ENCODE measurements at places on chromosomes 2 and 18.

- DNase-seq, result no peak
These were observed 94.1 kb downstream of the SH3YL1 start for GRCh38 chr2:169741-170140.

- DNase-seq, result no peak
These were observed 594.2 kb upstream of the NXPH2 start for GRCh38 chr2:139374296-139374850.

DNA sequence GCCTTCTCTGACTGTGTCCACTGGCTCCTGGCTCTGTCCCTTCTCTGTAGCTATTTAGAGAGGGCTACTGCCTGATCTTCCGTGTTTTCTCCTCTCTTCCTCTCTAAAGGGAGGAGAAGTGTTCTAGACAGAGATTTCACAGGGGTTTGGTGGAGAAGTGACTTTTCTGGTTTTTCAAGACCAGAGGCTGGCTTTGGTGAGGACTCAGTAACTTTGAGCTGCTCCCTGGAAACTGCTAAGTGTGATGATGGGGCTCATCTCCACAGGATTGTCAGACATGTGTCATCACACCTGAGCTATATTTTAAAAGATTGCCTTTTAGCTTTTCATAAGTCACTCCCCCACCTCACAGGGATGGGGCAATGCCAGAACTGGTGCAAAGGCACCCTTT, 6.2 kb downstream of the MAL start:
- DNase-seq, result no peak

- DNase-seq, result no peak
These were observed 24.2 kb upstream of the TANK start for GRCh38 chr2:161135951-161136593.

DNA sequence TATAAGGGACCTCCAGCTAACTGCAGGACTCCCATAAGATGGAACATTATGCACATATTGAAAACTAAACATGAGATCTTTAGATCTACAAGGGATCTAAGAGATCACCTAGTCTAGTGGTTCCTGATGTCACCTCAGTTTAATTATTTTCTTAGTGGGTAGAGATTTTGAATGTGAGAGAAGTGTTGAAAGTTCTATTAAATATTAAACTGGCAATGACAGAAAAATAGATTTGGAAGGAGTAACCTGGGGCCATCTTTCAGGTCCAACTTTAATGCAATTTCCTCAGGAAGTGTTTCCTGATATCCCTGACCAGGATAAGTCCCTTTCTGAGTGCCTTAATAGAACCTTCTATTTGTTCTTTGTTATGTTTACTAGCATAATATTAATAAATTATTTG, 29.1 kb upstream of the CPS1 start:
- DNase-seq, result no peak

DNA sequence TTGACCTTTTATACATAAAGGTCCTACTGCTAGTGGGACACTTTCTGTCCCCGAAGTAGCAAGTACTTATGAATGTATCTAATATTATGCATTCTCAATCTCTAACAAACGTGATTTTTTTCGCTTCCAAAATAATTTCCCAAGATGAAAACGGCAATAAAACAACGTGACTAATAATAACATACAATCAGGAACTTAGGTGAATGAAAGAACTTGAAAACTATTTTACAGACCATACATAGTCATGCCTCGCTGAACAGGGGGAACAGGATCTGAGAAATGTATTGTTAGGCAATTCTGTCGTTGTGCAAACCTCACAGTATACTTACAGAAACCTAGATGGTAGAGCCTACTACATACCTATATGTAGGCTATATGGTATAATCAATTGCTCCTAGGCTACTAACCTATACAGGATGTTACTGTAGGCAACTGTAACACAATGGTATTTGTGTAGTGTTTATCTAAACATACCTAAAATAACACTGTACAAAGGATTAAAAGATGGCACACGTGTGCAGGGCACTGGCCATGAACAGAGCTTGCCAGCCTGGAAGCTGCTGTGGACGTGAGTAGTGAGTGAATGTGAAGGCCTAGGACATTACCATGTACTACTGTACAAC, 2.5 kb downstream of the RTN4 start:
- DNase-seq, result no peak

DNA sequence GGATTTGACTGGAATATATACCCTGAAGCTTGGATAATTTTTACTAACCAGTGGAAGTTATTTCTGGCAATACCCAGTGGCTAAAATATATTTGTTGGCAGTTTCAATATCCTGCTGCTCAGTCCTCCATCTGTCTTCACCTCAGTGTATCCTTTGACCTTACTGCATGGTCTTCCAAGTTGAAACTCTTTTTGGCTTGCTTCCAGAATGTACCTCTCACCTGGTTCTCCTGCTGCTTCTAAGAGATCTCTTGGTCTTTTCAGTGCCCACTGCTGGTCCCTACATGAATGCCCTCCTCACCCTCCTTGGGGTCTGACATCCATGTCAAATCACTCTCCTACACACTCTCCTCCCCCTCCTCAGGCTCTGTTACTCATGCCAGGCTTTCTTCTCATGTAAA, 4.8 kb upstream of the KDM3A start:
- DNase-seq, result no peak

DNA sequence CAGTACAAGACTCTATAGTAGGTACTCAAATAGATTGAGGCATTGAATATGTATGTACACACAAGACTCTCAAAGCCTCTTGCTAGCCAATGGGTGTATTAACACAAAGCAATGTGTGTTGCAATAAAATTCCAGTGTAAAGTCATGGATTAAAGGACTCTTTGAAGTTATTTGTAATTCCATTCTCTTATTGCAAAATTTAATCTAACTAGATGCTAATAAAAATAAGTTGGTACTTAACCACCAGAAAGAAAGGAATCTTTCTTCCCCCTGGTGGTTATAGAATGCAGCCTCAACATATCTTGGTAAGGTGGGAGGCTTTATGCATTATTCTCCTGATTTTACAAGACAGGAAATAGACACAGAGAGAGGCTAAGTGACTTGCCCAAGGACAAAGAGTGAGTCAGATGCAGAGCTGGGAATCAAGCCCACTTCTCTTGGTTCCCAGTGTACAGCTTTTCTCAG, 18.0 kb downstream of the LRP1B start:
- no peak for DNase-seq

GRCh38 chr2:22880161-22880560, 504.8 kb upstream of the KLHL29 start:
- DNase-seq, result no peak

- no peak for DNase-seq
These were observed 146.5 kb downstream of the NCKAP5 start for GRCh38 chr2:133421516-133422324.

DNA sequence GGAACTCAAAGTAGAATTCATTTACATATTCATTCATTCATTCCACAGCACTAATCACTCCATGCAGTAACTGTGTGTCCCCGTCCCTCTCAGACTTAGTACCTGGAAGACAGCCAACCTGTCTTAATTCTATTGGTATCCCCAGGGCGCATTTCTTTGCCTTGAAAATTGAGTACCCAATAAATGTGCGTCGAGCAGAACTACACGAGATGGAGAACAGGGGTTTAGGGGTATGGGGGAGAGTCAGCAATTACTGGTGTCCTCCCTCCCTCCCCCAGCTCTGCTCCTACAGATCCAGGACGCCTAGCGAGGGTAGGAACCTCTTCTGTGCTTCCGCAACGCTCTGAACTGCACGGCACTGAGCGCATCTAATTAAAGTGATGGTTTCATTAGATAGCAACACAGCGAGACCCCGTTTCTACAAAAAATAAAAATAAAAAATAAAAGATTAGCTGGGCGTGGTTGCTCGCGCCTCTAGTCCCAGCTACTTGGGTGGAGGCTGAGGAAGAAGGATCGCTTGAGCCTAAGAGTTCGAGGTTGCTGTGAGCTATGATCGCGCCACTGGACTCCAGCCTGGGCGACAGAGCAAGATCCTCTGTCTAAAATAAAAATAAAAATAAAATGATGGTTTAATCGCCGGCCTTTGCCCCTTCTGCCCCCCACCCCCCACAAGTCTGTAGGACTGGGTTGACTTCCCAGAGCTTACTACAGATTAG, 614 bp upstream of the FKBP1B start:
- no peak for DNase-seq

- no peak for DNase-seq
These were observed 28.7 kb upstream of the CCDC150 start for GRCh38 chr2:196610796-196611195.

DNA sequence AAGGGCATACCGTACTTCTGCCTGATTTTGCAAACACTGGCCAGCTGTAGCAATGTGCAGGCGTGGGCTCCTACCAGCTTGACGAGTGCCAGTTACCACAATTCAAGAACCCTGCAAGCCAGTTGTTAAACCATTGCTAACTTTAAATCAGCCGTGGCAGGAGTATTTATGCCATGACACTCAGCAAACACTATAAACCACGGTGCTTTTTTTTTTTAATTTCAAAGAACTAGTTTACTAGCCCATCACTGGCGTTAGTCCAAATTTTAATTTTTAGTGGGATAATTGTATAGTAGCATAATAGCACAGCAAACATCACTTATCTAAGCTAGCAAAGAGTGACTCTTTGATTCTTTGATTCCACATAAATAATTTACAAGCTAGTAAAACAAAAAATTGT, 111.1 kb downstream of the COL4A4 start:
- DNase-seq, result no peak

DNA sequence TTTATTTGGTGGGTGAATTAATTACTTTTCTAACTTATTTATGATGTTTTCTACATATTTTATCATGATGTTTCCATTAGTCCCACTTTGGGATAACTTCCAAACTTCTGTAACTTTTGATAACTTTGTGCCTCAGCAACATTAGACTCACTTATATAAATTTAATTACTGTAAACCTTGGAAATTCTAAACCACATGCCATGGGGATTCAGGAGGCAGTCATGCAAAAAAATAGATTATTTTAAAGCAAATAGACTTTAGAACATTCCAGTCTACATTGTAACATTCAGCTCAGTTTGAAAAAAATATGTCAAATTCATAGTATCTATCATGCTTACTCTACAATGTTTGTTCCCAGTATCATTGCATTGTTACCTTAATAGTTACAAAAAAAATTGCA, 728.5 kb upstream of the NRXN1 start:
- no peak for DNase-seq

DNA sequence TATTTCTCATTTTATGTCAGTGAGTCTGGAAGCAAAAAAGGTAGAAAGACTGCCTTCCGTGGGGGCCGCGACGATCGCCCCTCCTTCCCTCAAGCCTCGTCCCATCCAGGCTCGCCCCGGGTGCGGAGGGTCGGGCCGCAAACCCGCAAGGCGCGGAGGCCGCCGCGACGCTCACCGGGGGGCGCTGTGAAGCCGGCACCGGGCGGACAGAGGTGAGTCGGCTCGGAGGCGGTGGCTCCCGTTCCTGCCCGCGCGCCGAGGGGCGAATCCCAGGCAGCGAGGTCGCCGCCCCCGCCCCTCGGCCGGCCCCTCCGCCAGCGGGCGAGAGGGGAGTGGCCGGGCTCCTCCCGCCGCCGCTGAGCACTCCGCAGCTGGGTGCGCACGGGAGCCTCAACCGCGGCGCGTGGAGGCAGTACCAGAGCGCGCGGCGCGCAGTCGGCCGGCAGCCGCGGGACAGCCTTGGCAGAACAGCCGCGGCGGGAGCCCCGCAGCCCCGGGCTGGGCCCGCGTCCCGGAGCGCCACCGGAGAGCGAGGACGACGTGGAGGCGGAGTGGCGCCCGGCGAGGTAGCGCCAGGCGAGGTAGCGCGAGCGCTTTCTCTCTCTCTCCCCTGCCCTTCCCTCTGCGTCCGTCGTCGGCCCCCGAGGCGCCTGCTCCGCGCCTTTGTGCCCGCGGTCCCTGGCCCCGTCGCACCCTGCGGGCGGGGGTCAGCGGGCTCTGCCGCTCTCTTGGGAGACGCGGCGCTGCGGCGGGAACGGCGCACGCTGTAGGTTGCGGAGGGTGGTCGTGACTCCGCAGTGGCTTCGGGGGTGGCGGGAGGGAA, at the start of gene MYO1B:
Gene MYO1B, plus strand, starts transcription at position 359 of the 823 bp plus-strand sequence. CDS start 31,492 bp downstream, outside the sequence.
- DNase-seq, result peak; percentile 10

GRCh38 chr2:36650031-36650829, 46.3 kb upstream of the VIT start:
- peak; percentile 24 for DNase-seq

DNA sequence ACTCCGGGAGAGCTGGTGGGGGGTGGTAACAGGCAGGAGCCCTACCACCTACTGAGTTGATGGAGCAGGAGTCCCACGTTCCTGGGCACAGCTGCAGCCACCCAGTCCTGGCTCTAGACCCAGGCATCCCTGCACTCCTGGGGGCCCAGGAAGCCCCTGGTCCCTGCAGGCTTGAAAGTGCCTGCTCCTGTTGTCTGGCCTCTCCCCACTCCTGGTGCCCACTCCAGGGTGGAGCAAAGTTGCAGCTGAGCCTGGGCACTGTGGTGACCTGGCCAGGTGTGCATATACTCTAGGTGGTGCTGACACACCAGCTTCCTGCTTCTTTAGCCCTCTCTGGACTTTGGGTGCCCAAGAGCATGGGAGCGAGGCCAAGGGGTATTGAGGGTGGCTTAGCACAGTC, 119.0 kb upstream of the SLC38A11 start:
- no peak for DNase-seq

DNA sequence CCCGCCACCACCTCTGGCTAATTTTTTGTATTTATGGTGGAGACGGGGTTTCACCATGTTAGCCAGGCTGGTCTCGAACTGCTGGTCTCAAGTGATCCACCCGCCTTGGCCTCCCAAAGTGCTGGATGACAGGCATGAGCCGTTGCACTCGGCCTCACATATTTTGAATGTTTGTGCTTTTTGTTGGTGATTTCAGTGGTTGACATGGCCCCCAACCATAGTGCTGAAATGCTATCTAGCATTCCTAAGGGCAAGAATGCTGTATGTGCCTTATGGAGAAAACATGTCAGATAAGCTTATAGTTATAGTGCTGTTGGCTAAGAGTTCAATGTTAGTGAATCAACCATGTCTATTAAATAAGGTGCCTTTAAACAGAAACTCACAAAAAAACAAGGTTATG, 8.9 kb downstream of the ZAP70 start:
- DNase-seq, result no peak

DNA sequence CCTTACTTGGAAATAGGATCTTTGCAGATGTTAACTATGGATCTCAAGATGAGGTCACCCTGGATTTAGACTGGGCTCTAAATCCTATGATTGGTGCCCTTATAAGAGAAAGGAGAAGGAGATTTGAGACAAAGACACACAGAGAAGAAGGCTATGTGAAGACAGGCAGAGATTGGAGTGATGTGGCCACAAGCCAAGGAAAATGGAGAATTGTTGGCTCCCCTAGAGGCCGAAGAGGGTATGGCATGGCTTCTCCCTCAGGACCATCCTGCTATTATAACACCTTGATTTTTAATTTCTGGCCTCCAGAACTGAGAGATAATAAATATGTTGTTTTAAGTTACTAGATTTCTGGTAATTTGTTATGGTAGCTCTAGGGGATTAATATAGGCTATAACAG, 7.6 kb downstream of the CYBRD1 start:
- DNase-seq, result peak; percentile 69

DNA sequence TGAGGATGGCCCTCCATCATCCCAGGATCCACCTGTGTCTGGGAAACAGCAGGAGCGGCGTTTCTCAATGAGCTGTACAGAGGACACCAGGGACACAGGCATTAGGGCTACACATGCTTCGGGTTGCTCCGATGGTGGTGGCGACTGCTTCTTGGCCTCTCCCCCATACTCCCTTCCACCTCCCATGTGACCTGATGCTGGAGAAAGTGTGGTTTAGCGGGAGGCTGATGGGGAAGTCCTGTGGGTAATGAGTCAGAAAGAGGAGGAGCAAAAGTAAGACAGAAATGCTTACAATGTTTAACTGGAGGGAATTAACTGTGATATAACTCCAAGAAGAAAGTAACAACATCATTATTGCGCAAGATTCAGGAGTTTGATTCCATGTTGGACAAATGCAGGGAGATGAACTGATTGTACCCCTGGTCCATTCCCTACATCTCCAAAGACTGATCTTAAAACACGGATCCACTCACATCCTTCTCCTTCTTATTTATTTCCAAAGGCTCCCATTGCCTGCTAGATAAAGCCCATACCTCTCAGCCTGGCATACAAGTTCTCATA, 186.6 kb downstream of the NRP2 start:
- DNase-seq, result no peak

All from K562 (cell line).